ENCODE measurements at places on chromosomes 2 and 18.

- DNase-seq = no peak
Measured at GRCh38 chr2:182893666-182894065, 27.2 kb upstream of the FRZB start.

- DNase-seq = no peak
Measured at GRCh38 chr2:169806586-169806985, 7.9 kb downstream of the SSB start.

DNA sequence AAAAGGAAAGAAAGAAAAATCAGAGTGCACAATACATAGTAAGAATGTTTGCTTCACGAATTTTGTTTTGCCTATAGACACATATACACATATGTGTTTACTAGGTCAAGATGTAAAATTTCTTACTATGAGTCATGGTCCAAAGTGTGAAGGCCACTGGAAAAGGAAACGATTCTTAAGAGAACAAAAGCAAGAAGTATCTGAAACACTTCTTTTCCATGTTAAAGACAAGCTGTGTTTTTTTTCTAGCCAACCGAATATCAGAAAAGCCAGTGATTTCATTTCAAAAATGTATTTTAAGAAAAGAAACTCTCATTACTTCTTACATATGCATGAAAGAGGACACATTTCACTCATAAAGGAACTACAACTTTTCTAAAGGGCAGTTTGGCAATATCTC is 24.9 kb downstream of the PECR start:
- peak; percentile 42 for DNase-seq

- DNase-seq = no peak
Measured at GRCh38 chr2:179243046-179243445, 21.6 kb downstream of the SESTD1 start.

DNA sequence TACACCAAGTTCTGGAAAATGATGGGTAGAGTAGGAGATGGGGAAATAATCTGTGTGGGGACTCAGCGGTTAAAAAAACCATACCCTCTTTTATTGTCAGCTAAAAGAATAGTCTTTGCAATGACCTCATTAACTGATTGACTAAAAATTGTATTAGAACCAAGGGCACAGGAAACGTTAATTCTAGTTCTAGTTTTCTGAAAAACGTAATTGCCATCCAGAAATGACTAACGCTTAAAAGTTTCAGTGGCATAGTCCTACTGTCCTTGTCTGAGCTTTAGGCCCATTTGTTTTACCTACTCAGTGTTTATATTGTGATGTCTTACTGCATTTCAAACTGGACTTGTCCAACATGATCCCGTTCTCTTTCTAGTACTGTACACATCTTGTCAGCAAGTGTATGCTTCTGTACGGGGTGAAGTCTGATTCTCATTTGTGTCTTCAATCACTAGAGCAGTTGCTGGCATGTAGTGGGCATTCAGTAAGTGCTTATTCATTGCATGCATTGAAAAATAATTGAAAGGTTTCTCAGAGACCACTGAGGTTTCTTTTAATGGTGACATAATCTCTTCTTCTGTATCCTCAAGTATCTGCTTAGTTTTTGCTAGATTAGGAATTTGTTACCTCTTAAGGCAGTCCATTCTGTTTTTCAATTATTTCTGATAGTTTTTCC is 81.5 kb downstream of the ZNF407 start:
- no peak for DNase-seq

- DNase-seq = no peak
Measured at GRCh38 chr2:45233301-45233700, 224.0 kb upstream of the SIX2 start.

Measured in GM10248 (cell line).